ENCODE measurements at places on chromosomes 1 and 21.
A peak's percentile ranks its signal among the peaks of the same experiment; 100 is the strongest.

GRCh38 chr1:223515421-223515820, 122.2 kb downstream of the CCDC185 start:
- DNase-seq, result no peak

DNA sequence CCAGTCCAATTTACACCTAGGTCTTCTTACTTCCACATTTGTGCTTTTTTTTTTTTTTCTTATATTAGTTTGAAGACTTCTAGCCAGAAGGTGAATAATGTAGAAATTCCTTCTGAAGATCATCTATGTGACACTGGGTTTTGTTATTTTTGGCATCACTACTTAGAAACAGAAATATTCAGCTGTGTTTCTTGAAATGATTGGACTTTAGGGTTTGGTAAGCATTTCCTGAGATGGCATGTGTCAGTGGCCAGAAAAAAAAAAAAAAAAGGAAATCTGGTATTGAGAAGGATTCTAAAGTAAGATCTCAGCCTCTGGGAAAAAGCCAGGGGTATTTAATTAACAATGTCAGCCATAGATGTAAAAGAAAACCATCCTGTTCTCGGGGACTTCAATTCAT, 43.4 kb upstream of the LRRC8C start:
- peak; percentile 33 for DNase-seq

DNA sequence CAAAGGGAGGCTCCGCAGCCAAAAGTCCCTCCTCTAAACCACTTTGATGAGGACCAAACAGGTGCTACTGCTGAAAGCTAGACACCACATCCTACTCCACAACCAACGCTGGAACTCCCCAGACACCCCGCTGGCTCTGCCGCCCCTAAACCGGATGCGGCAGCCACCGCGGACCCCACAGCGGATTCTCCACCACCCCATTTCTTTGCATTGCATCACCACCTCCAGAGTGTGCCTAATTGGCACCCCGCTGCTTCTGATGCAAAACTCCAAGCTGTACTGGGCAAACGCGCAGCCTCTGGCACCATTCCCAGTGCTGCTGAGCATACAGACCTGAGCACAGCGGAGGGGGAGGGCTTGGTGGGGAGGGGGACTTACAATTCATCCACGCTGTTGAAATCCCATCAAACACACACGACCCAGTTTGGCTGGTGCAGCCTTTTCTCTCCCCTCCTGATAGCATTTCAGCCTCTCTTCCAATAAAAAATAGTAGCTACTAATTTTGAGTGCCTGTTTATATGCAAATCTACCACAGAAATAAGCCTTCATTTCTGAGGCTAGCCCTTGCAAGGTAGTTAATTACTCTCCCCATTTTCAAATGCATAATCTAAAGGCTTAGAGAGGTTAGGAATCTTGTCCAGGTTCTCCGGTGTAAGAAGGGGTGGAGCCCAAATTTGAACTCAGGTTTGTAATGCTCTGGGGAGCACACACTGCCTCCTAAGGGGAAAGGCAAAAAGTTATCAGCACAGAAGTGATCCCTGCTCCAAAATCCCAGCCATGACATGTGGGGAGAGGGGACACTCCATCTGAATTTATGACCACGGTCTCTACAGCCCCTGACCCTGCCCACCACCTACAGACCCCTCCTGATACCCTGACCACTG, 12.2 kb upstream of the RGS16 start:
- peak; percentile 90 for DNase-seq

GRCh38 chr1:221823149-221823548, 81.3 kb upstream of the DUSP10 start:
- DNase-seq, result no peak

- peak; percentile 85 for DNase-seq
Measured at GRCh38 chr1:55572878-55573734, 357.9 kb upstream of the USP24 start.

DNA sequence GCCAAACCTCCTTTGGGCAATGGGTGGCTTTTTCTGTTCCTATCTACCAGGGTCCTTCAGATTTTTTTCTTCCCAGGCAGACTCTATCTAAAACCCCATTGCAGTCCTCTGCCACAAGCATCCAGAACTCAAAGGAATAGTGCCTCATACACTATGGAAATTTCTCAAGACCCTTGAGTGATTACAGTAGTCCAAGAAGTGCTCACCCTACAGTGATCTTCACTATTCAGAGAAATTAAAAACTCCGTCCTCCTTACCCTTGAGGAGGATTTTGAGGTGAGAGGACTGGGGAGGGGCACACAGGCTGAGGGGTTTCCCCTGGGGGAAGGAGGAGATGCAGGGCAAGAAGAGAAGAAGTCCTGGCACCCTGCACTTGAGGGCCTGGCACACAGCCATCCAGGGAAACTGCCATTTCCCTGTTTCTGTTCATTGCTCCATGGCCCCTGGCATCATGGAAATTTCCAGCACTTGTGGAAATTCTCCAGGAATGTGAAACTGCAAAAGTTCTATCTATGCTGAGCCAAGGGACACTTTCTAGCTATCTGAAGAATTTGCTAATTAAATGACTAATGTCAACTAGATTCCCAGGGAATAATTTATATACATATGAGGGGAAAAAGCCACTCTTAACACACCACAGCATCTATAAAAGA, 102.5 kb upstream of the ATP1B1 start:
- peak; percentile 78 for DNase-seq
